ENCODE measurements at places on chromosomes 1 and 21. TPM values are rescaled to one million over a fixed set of nuclear protein-coding genes. Genes with fewer than 3 reads are reported as not detected.

The LCE3D gene
- not detected for total RNA-seq

The TRIM45 gene
- total RNA-seq = 5.0 TPM

The ADAMTS5 gene
- 14.5 TPM for total RNA-seq

The SPRR1A gene
- not detected for total RNA-seq

GRCh38 chr1:19229828-19230325, 19.8 kb upstream of the UBR4 start:
- no peak for DNase-seq

GRCh38 chr1:245679821-245680780, 525.3 kb downstream of the KIF26B start:
- DNase-seq = no peak

DNA sequence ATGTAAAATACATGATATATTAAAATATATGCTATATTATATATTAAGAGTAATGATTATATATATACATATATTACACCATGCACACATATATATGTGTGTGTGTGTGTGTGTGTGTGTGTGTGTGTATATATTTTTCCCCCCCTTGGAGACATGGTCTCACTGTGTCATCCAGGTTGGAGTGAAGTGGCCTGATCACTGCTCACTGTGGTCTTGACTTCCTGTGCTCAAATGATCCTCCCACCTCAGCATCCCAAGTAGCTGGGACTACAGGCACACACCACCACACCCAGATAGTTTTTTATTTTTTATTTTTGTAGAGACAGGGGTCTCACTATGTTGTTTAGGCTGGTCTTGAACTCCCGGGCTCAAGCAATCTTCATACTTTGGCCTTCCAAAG, 54.4 kb upstream of the RBM34 start:
- DNase-seq = no peak

GRCh38 chr1:165287329-165287728, 69.2 kb downstream of the LMX1A start:
- no peak for DNase-seq

GRCh38 chr1:42370876-42371549, 9.6 kb upstream of the RIMKLA start:
- DNase-seq = no peak

- DNase-seq = no peak
Observed at GRCh38 chr1:3190256-3191041, 121.4 kb downstream of the PRDM16 start.

DNA sequence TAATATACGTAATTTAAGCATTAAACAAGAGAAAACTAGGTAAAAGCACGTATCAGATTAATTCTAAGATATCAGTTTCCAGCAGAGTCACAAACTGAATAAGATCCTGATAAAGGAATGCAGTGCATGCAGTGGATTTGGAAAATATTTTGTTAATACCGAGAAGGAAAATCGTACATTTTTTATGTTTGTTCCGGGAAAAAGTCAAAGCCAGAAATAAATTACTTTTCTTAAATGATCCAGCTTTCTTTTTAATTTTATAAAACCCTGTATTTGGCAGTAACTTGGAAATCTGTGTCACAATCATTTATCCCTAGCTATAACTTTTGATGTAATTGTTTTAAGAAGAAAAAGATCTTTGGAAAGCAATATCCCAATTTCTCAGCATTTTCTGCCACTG, 955 bp downstream of the PALMD start:
- DNase-seq = no peak

DNA sequence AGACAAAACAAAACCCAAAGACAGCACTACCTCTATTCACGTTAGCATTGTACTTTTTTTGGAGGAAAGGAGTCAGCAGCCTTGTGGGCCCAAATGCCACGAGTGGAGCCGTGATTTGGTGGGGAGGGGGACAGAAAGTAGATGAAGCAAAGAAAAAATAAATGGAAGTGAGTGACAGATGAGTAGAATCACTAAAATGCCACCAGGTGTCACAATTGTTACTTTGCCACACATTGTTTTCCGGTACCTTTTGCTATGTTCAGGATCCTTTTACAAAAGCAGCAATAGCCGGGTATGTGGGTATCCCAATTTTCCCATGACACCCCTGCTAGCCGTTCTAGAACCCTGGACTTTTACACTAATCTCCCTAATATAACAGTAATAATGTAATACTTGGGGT, 85.0 kb upstream of the AK4 start:
- no peak for DNase-seq

DNA sequence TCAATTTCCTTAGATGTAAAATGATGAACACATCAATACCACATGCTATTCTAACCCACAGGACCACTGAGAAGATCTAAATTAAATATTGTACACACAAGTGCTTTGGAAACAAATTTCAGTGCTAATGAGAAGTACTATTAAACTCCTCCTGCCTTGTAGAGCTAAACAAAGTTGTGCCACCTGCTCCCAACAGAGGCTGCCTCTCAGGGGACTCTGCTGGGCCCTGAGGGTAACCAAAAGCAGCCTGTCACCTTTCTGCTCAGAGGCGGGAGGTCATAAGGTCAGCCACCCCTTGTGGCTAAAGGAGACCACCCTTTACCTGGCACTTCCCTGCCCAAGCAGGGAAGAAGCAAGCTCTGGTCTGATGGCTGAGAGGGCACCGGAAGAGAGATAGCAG, 6.3 kb downstream of the SLC9A1 start:
- no peak for DNase-seq

DNA sequence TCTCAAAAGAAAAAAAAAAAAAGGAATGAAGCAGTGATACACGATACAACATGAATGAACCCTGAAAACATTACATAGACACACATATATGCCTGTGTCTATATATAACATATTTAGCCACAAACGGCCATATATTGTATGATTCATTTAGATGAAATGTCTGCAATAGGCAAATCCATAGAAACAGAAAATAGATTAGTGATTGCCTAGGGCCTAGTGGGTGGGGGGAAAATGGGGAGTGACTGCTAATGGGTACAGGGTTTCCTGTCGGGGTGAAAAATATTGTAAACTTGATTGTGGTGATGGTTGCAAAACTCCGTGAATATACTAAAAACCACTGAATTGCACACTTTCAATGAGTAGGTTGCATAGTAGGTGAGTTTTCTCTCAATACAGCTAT, 6.0 kb upstream of the H6PD start:
- no peak for DNase-seq

DNA sequence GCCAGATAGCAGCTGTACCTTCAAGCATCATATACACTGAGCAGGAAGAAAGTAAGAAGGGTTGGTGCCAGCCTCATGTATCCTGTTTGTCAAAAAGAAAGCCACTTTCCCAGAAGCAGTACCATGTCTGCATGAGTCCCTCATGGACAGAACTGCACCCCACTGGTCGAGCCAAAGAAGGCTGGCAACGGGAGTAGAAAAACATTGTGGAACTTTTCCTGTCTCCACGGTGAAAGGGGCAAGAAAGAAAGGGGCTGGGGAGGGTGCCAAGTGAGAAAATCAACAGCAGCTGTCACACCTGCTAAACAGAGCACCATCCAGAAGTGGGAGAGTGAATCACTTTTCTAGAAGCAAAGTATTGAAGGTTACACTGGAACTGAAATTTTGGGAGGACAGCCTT, 621.7 kb downstream of the LMO4 start:
- no peak for DNase-seq

GRCh38 chr1:216499581-216500272, 76.5 kb upstream of the USH2A start:
- DNase-seq = no peak

GRCh38 chr1:33147997-33148314, 33.9 kb downstream of the TRIM62 start:
- DNase-seq = no peak

GRCh38 chr1:174786760-174787159, 213.0 kb upstream of the CACYBP start:
- DNase-seq = no peak

- no peak for DNase-seq
Observed at GRCh38 chr1:157407917-157408525, 144.3 kb downstream of the FCRL5 start.

GRCh38 chr1:41537251-41537650, 52.8 kb upstream of the EDN2 start:
- peak; percentile 78 for DNase-seq

GRCh38 chr1:1399872-1400575, 889 bp upstream of the CCNL2 start:
- no peak for DNase-seq

Measured in aorta (tissue), 5 donors.